ENCODE measurements at places on chromosomes 12 and 14. TPM values are rescaled to one million over a fixed set of nuclear protein-coding genes. Genes with fewer than 3 reads are reported as not detected.

Gene OR6C2
- not detected for total RNA-seq

Gene ZNF891
- 1.0 TPM for total RNA-seq

Gene TRHDE
- not detected for total RNA-seq

Gene SALL2
- 7.1 TPM for total RNA-seq

Gene RILPL2
- total RNA-seq = 3.3 TPM

Gene IFNG-AS1
- not detected for total RNA-seq

Gene LRRK2
- total RNA-seq = 1.4 TPM

Gene SLC22A17
- total RNA-seq = 16.0 TPM

Gene SNX6
- 164 TPM for total RNA-seq

GRCh38 chr14:106023411-106023810 lies 497.0 kb downstream of the TMEM121 start:
- DNase-seq = no peak

- no peak for DNase-seq
Observed at GRCh38 chr12:68771223-68771925, 25.4 kb downstream of the SLC35E3 start.

GRCh38 chr12:84638811-84639368 lies 273.7 kb downstream of the SLC6A15 start:
- DNase-seq = peak; percentile 17

DNA sequence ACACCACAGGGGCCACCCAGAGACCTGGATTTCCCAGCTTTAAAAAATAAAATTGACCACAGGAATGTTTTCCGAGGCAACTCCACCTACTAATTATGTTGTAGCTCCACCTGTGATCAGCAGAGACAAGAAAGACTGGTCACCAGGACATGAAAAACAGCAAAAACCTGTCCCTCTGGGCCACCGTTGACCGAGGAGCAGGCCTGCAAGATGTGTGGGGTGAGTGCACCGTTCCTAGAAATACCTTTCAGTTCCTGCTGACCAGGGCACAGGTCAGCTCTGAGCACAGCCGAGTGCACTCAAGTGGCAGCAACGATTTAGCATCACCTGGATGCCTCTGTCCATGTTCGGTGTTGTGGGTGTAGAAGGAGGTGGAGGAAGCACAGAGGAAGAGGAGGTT lies 16.9 kb downstream of the FZD10 start:
- no peak for DNase-seq

GRCh38 chr14:96629558-96630222 lies 127.5 kb downstream of the PAPOLA start:
- no peak for DNase-seq

GRCh38 chr14:55583942-55584468 lies 4.0 kb downstream of the KTN1 start:
- DNase-seq = no peak

- DNase-seq = peak; percentile 98
Observed at GRCh38 chr14:50038398-50039119, 77.8 kb downstream of the VCPKMT start.

DNA sequence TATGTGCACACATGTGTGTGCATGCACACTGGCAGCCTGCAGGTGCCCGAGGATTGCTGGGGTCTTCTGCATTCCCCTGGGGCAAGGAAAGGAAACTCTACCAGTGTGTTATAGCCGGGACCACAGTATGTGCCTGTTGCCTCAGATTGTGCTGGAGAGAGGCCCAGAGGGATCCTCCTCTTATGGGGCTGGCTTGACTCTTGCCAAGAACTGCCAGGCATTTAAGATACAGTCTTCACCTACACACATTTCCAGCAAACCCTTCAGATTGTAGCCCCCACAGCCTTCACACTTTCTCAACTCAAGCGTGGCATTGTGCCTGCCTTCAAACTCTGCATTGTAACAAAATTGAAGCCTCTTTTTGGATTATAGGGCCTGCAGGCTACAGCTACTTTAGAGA lies 176.7 kb upstream of the DYRK2 start:
- DNase-seq = no peak

DNA sequence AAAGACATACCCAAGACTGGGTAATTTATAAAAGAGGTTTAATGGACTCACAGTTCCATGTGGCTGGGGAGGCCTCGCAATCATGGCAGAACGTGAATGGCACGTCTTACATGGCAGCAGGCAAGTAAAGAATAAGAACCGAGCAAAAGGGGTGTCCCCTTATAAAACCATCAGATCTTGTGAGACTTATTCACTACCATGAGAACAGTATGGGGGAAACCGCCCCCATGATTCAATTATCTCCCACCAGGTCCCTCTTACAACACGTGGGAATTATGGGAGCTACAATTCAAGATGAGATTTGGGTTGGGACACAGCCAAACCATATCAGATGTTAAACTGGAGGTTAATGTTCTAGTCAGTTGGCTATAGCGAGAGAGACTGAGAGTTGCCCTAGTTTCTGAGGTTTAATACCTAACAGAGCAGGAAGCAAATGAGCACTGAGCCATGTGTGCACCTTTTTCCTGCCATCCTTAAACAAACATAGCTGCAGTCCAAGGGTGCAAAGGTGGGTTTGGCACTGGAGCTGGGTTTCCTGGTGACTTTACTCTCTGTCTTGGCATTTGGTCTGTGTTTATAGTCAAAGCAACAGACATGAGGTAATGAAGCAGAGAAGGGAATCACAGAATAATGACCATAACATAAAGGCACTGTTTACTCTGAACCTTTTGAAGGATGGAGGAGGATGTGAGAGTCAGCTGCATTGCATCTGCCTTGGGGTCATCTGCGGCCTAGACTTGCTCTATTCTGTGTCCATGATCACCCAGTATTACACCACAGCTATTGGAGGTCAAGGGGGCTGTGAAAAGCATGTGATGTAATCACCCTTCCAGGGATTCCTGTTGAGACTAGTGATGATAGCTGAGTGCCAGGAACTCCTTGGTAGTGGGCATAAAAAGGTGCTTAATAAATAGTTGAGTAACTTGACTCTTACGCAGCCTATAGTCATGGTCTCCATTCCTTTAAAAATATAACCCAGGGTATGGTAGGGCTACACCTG lies 83.6 kb upstream of the USP44 start:
- DNase-seq = no peak

DNA sequence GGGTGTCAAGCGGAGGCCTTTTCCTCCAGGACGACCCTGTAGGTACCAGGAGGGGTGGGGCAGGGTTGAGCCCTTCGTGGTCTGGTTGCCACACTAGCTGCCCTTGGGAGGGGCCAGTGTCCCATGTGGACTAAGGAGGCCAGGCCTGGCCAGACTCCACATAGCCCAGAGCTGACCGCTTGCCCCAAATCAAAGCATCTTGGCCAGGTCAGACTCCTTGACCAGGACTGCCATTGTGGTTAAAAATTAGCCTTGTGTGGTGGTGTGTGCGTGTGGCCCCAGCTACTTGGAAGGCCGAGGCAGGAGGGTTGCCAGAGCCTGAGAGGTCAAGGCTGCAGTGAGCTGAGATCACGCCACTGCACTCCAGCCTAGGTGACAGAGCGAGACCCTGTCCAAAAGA lies 24.8 kb downstream of the ALDH2 start:
- no peak for DNase-seq

DNA sequence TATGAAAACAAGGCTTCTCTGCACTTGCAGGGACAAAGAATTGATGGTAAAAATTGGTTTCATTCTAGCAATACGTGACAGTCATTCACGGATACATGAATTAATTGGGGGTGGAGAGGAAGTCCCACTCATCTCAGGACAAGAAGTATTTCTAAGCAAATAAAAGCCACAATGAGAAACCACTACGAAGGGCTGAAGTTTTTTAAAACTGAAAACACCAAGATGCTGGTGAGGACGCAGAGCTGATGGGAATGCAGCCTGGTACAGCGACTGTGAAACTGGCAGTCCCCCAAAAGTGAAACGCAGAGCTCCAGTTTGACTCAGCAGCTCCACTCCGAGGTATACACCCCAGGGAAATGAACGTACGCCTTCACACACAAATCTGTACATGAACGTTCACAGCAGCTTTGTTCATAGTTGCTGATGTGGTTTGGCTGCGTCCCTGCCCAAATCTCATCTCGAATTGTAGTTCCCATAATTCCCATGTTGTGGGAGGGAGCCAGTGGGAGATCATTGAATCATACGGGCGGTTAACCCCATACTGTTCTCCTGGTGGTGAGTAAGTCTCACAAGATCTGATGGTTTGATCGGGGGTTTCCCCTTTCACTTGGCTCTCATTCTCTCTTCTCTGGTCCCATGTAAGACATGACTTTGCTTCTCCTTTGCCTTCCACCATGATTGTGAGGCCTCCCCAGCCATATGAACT lies 89.0 kb downstream of the SCARB1 start:
- peak; percentile 98 for DNase-seq

- peak; percentile 64 for DNase-seq
Observed at GRCh38 chr12:4518106-4518728, 20.5 kb upstream of the RAD51AP1 start.

DNA sequence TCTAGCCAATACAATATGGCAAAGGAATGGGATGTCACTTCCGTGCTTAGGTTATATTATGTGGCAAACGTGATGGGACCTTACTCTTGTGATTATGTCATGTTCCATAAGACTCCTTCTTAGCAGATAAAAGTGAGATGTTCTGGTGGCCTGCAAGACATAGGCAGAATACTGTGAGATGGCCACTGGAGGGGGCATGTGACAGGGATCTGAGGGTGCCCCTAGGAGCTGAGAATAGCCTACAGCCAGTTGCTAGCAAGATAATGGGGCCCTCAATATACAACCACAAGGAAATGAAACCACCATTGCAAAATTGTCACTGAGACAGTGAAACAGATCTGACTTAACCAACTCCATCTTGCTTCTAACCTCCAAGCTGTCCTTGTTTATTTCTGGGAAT lies 151.4 kb upstream of the SSTR1 start:
- no peak for DNase-seq

DNA sequence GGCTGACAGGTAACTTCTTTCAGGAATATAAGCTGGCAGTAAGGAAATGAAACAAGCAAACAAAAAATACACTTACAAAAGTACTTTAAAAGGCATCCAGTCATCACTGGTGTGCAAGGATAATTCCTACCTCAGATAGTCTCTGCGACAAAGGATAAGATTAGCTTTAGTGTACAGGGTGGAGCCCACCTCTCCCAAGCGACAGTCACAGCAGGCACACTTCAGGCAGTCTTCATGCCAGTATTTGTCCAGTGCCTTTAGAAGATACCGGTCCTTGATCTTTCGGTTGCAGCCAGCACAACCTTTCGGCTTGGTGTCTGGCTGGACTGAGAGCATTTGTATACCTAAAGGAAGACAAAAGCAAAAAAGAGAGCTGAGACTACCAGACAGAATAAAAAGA lies 5.4 kb downstream of the LMO3 start:
- DNase-seq = no peak

DNA sequence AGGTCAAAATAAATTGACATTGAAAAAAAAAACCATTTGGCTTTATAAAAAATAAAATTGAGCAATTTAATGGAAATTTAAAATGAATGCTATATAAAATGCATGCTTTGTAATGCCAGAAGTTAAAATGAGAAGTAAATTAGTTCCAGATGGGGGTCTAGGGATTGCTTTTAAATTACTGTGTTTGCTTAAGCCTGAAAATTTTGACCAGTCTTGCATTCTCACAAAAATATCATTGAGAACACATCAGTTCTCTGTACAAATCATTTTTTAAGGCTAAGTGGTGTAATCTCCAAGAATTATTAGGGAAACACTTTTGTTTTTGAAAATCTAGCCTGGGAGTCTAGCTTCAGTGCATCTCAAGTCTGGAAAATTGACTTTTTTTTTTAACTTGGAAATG lies 90.7 kb downstream of the RERG start:
- no peak for DNase-seq

- peak; percentile 37 for DNase-seq
Observed at GRCh38 chr14:39175445-39176262, 600 bp downstream of the PNN start.
